ENCODE measurements at places on chromosomes 6 and 20. TPM values are rescaled to one million over a fixed set of nuclear protein-coding genes. Genes with fewer than 3 reads are reported as not detected.

DNA sequence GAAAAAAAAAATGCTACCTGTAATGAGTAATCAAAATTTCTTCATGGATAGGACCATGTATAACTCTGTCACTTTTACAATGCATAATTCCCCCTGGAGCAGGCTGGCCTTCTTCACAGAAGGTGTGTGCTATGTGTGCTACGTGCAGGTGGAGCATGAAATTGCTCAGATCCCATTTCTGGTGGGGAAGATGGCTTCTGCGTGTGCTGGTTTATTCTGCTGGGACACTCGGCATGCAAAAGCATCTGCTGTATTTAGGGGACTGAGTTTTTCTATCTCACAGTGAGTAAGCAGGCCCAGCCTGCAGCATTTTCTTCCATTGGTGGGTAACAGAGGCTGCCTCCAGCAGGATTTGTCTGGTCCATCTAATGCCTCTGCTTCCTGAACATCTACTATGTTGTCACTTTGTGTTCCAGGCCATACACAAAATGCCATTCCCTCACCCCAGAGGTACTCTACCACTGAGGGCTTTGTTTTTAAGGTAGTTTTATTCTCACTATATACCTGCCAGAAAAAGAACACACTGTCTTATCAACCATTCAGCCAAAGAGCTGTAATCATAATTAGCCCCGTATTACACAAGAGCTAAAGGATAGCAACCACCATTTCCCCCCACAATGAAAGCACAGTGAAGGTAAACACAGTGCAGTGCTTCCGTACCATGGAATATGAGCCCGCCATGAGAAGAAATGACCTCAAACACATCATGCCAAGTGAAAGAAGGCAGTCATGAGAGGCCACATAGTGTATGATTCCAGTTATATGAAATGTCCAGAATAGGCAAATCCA, 62.4 kb downstream of the SYNDIG1 start:
- H3K36me3 ChIP-seq, result no peaks in the 10 kb centered on the region
- no peaks in the 10 kb centered on the region for H3K27me3 ChIP-seq
- no peak overlapping the region for H3K4me3 ChIP-seq
- no peaks in the 10 kb centered on the region for H3K4me1 ChIP-seq
- H3K27ac ChIP-seq, result no peak overlapping the region

DNA sequence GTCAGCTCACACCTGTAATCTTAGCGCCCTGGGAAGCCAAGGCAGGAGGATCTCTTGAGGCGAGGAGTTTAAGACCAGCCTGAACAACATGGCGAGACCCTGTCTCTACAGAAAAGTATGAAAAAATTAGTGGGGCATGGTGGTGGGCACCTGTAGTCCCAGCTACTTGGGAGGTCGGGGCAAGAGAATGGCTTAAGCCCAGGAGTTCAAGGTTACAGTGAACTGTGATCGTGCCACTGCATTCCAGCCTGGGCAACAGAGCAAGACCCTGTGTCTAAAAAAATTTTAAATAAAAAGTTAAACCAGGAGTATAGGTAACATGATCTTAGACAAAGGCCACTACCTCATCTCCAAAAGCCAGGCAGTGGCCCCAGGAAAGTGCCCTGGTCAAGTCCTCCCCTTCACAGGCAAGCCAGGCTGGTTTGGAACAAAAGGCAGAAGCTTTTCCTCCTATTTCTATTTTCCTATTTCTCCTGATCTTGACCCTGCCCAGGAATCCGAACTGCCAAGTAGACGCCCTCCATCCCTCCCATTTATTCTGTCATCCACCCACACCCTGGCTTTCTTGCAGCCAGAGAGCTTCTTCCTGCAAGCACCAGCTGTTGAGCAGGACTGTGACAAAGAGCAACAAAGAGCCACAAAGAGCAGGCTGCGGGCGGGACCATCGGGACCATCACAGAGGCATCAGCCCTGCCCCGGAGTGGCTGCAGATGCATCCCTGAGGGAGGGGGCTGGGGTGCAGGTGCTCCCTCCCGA, 149.9 kb upstream of the AFDN start:
- no peak overlapping the region for H3K27ac ChIP-seq
- no peaks in the 10 kb centered on the region for H3K36me3 ChIP-seq
- peak; percentile 39 for DNase-seq
- no peak overlapping the region for H3K4me3 ChIP-seq

GRCh38 chr20:4083098-4083865, 67.9 kb upstream of the RNF24 start:
- H3K36me3 ChIP-seq, result no peaks in the 10 kb centered on the region
- no peak overlapping the region for H3K27ac ChIP-seq
- no peak overlapping the region for H3K4me3 ChIP-seq
- peaks cover 4% of the 10 kb centered on the region for H3K4me1 ChIP-seq

- H3K4me3 ChIP-seq, result no peak overlapping the region
- no peaks in the 10 kb centered on the region for H3K4me1 ChIP-seq
- peaks cover 35% of the 10 kb centered on the region for H3K36me3 ChIP-seq
- H3K27ac ChIP-seq, result no peak overlapping the region
- no peak for DNase-seq
- H3K27me3 ChIP-seq, result no peaks in the 10 kb centered on the region
These were observed 62.2 kb upstream of the PLN start for GRCh38 chr6:118485601-118486550.

GRCh38 chr6:121520337-121521163, 85.1 kb downstream of the GJA1 start:
- H3K27me3 ChIP-seq, result no peaks in the 10 kb centered on the region
- DNase-seq, result no peak
- no peaks in the 10 kb centered on the region for H3K36me3 ChIP-seq
- no peaks in the 10 kb centered on the region for H3K4me1 ChIP-seq
- H3K4me3 ChIP-seq, result no peak overlapping the region

DNA sequence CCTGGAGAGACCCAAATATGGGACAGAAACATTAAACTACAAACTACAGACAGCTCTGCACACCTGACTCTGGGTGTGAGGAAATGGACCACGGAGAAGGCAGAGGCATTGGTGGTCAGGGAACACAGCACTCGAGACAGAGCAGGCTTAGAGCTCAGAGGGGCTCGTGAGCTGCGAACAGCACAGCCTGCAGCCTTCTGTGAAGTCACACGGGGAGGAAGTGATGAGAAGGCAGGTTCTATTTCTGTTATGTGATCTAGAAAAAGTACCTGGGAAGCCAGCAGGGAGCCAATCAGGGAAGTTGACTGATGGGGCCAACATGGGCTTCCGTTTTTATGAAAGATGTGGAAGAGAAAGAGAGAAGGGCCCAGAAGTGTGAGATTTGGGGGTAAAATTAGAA, 88.9 kb upstream of the SNAP25 start:
- H3K27me3 ChIP-seq, result 0 out of 2 replicates have a peak, but pooled peaks cover 2% of the 10 kb centered on the region
- no peak overlapping the region for H3K27ac ChIP-seq
- H3K4me3 ChIP-seq, result no peak overlapping the region
- no peaks in the 10 kb centered on the region for H3K36me3 ChIP-seq

- H3K27ac ChIP-seq, result no peak overlapping the region
- H3K4me1 ChIP-seq, result peaks cover 57% of the 10 kb centered on the region
- no peak for DNase-seq
- H3K36me3 ChIP-seq, result no peaks in the 10 kb centered on the region
These were observed 85.5 kb downstream of the UNC5CL start for GRCh38 chr6:40953486-40953885.

DNA sequence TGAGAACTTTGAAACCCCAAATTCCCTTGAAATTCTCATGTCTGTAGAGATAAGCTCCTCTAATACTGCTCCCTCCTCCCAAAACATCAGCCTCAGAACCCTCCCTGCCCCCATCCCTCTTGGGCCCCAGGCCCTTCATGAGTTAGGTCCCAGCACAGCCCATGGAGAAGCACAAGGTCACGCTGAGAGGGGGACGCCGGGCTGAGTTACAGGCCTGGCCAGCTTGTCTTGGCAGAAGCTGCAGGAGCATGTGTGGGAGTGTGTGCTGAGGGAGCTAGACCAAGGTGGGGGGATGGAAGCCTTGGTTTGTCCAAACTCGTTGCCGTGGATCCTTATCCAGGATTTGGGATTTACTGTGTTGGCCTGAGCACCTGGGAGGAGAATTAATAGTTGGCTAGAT, 8.5 kb upstream of the PTCRA start:
- no peak overlapping the region for H3K4me3 ChIP-seq
- H3K4me1 ChIP-seq, result no peaks in the 10 kb centered on the region
- DNase-seq, result no peak
- H3K36me3 ChIP-seq, result no peaks in the 10 kb centered on the region
- H3K27me3 ChIP-seq, result no peaks in the 10 kb centered on the region

- no peak for DNase-seq
- no peaks in the 10 kb centered on the region for H3K27me3 ChIP-seq
- no peak overlapping the region for H3K4me3 ChIP-seq
- H3K27ac ChIP-seq, result no peak overlapping the region
These were observed 27.2 kb upstream of the EFHC1 start for GRCh38 chr6:52392944-52393343.

GRCh38 chr20:51423810-51424209, 118.7 kb downstream of the NFATC2 start:
- no peak overlapping the region for H3K4me3 ChIP-seq
- no peak for DNase-seq
- no peak overlapping the region for H3K27ac ChIP-seq
- peaks cover 40% of the 10 kb centered on the region for H3K27me3 ChIP-seq
- H3K4me1 ChIP-seq, result no peaks in the 10 kb centered on the region

DNA sequence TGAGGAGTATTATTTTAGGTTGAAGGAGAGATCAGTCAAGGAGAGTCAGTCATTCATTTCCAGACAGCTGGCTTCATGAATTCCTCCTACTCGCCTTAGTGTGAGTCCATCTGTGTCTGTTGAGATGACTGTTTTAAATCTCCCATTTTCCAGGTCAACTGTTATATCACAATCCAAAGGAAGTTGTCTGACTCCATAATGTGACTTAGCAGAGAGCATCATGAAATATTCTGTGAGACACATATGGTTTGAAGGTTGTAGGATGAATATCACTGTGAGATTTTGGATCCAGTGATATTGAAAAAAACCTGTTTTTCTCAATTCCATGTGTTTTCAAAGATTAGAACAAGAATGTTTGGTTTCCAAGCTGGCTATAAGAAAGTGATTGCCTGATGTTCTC, 530.2 kb upstream of the MAN1A1 start:
- H3K4me1 ChIP-seq, result no peaks in the 10 kb centered on the region
- H3K4me3 ChIP-seq, result no peak overlapping the region
- no peak for DNase-seq
- no peaks in the 10 kb centered on the region for H3K27me3 ChIP-seq

DNA sequence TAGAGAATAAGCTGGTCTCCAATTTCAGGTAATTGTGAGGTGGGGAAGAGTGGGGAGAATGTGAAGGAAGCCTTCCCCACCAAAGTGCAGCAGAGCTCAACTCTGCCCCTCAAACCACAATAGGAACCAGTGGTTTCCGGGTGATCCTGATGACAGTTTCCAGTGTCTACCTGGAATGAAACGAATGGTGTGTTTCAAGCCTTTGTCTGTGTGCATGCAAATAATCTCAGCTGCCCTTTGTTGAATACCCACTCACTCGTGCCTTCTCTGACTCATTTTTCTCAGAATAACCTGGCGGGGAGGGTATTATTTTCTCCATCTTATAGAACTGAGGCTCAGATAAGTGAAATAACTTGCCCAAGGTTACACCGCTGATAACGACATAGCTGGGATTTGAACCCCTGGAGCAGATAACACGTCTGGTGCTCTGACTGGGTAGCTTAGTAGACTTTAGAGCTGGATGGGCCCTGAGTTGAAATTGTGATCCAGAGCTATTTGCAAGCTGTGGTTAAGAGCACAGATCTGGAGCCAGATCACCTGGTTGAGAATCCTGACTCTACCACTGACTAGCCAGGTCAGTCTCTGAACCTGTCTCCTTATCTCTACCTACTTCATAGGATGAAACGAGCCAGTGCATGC, 85.1 kb downstream of the EYA2 start:
- peak; percentile 86 for DNase-seq
- no peaks in the 10 kb centered on the region for H3K36me3 ChIP-seq
- peaks cover 46% of the 10 kb centered on the region for H3K4me1 ChIP-seq
- H3K27ac ChIP-seq, result peak overlapping the region; percentile 97
- H3K27me3 ChIP-seq, result no peaks in the 10 kb centered on the region
- peak overlapping the region; percentile 31 for H3K4me3 ChIP-seq

GRCh38 chr20:38307371-38308046, 3.6 kb downstream of the BPI start:
- no peak overlapping the region for H3K4me3 ChIP-seq
- H3K36me3 ChIP-seq, result no peaks in the 10 kb centered on the region
- peaks cover 4% of the 10 kb centered on the region for H3K4me1 ChIP-seq
- peak; percentile 32 for DNase-seq
- H3K27me3 ChIP-seq, result peaks cover 8% of the 10 kb centered on the region

DNA sequence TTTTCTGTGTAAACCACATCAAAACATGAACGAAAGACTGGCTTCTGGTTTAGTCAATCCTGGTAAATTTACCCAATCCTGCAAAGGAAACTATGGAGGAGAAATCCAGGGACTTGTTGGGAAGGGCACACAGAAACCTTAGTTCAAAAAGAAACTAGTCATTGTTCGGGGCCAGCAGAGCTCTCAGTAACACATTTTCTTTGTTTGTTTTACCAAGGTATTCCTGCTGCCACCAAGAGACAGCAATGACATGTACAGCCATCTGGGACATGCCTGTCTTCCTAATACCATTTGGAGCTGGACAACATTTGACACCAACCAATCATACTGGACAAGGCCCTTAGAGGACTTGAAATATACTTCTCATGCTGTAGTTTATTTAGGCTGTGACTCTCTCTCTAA, 8.3 kb downstream of the OARD1 start:
- peak; percentile 69 for DNase-seq
- no peak overlapping the region for H3K4me3 ChIP-seq
- H3K36me3 ChIP-seq, result peaks cover 15% of the 10 kb centered on the region
- no peaks in the 10 kb centered on the region for H3K27me3 ChIP-seq
- H3K27ac ChIP-seq, result peak overlapping the region; percentile 21

DNA sequence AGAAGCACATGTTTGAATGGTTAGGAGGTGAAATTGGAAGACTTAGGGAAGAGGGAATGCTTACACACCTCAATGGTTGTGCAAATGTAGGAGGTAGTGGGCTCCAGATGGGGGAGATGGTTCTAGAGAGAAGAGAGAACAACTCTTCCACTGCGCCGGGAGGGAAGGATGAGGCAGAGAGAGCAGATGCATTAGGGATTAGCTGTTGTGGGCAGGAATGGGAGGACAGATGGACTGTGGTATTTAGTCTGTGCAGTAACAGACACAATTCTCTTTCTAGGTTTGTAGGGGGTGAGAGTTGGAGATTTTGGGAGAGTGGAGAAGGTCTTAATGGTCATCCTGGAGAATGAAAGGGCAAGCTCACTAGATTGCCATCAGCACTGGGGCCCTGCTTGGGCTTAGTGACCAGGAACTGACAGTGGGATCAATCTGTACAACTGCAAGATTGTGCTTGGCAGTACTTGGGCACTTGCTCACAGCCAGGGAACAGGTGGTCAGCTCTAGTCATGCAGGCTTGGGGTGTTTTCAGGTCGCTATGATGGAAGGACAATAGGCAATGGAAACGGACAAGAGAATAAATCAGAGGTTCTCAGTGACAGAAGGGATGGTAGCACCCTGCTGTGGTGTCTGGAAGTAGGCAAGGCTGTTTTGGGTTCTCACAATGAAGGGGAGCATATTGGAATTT, 182.0 kb upstream of the MYLIP start:
- no peaks in the 10 kb centered on the region for H3K36me3 ChIP-seq
- H3K27me3 ChIP-seq, result no peaks in the 10 kb centered on the region
- peak overlapping the region; percentile 27 for H3K27ac ChIP-seq
- DNase-seq, result peak; percentile 22
- peaks cover 15% of the 10 kb centered on the region for H3K4me1 ChIP-seq

GRCh38 chr20:34736106-34736735, 32.1 kb downstream of the TP53INP2 start:
- H3K4me3 ChIP-seq, result no peak overlapping the region
- H3K36me3 ChIP-seq, result peaks cover 18% of the 10 kb centered on the region
- no peak overlapping the region for H3K27ac ChIP-seq

Gene NHSL1
- total RNA-seq, result 5.3 TPM

Gene GJA10
- not detected for total RNA-seq

Gene CEP250
- 39.9 TPM for total RNA-seq

Gene DEFB132
- not detected for total RNA-seq

Gene ULBP1
- 0.99 TPM for total RNA-seq

Gene ATP6V1G2
- 0.91 TPM for total RNA-seq

Gene RNF182
- 0.20 TPM for total RNA-seq

Gene PPP1R3G
- 0.71 TPM for total RNA-seq

Gene HLA-DRB1
- not detected for total RNA-seq

Gene COL21A1
- 1.2 TPM for total RNA-seq
